A549 treated with GW870086 at 1 μM for 4 hours (cell line): ENCODE measurements at places on chromosomes 12 and 14. TPM values are rescaled to one million over a fixed set of nuclear protein-coding genes. Genes with fewer than 3 reads are reported as not detected.

Gene C14orf119
- total RNA-seq, result 82.2 to 117 TPM (median 99.3 TPM) in 5 replicates

Gene IL26
- total RNA-seq, result not detected in 5 replicates

Gene PPFIA2
- total RNA-seq, result not detected in 5 replicates

Gene CISTR
- not detected in 5 replicates for total RNA-seq

Gene DDN
- 0.48 to 0.78 TPM (median 0.74 TPM) in 5 replicates for total RNA-seq

Gene IL31
- total RNA-seq, result not detected in 5 replicates

Gene SBNO1
- total RNA-seq, result 16.5 to 26.5 TPM (median 23.8 TPM) in 5 replicates

Gene FRMD6
- 32.2 to 44.2 TPM (median 38.7 TPM) in 5 replicates for total RNA-seq

Gene PAH
- total RNA-seq, result not detected in 5 replicates
